ENCODE measurements at places on chromosomes 12 and 14.

- DNase-seq = no peak
Observed at GRCh38 chr12:89752341-89752740, 43.7 kb upstream of the ATP2B1 start.

- DNase-seq = no peak
Observed at GRCh38 chr12:24918596-24918995, 30.3 kb downstream of the BCAT1 start.

GRCh38 chr14:50892255-50892654 is 20.4 kb downstream of the ABHD12B start:
- DNase-seq = no peak

DNA sequence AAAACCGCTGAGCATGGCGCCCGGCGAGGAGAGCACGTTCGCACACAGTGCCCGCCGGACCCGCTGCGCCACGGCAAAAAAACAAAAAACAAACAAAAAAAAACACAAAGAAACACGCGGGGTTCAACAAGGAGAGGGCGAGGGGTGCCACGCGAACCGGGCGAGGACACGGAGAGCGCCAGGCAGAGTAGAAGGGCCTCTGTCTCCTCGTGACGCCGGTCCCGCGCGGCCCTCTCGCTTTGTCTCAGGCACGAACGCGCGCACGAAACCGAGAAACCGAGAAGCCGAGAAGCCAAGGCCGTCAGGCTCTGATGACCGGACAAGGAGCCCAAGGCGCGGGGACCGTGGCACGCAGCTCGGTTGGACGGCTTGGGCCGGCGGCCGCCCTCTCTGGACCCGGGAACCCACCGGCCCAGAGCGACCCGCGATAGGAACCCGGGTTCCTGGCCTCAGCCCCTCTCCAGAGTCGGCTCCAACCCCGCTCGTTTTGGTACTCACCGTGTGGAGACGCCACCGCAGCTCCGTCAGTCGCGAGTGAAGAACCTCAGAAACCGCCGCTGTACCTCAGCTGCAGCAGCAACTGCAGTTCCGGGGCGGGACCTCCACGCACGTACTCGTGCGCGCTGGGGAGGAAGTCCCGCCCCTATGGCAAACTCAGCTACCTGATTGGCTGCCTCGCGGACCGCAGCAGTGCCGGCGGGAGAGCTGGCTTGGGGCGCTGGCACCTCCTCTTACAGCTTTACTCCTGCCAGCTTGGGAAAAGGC is at the start of the genes DDX24 and IFI27L1:
DDX24 (minus strand) TSS at position 582 of the 765 bp plus-strand sequence. CDS start 1,460 bp downstream, outside the sequence.
IFI27L1 (plus strand) TSS at position 690 of the 765 bp plus-strand sequence. CDS start 15,628 bp downstream, outside the sequence.
- DNase-seq = peak; percentile 97

- no peak for DNase-seq
Observed at GRCh38 chr14:74281069-74281468, 21.7 kb downstream of the ABCD4 start.

DNA sequence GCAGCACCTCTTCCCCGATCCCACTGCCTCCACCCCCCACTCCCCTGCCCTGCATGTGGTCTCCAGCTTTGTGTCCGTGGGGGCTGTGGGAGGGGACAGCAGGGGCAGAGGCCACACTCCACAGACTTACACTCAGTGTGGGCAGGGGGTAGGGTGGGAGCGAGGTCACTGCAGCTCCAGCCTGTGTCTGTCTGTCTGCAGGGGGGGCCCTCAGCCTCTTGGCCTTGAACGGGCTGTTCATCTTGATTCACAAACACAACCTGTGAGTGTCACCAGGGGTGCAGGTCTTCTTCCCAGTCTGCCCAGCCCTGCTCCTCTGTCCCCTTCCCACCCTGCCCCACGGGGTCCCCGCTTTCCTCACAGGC is 6.5 kb downstream of the NOC4L start:
- no peak for DNase-seq

- DNase-seq = no peak
Observed at GRCh38 chr14:91306547-91306946, 62.0 kb upstream of the GPR68 start.

DNA sequence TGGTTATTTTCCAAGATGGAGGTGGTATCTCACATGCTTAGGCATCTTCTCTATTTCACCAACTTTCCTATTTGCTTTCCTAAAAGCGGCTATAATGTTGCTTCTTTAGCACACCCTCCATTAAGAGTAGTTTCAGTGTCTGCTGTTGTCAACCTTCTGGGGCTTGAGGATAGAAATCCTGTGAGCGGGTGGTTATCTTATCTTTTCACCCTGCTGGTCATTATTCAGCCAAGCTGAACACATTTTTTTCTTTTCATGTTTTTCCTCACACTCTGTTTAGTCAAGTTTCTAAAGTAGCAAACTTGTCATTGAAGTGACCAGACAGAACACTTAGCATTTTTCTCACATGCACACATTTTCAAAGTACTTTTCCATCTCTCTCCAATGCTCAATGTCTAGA is 104.5 kb downstream of the SLC8A3 start:
- peak; percentile 64 for DNase-seq

DNA sequence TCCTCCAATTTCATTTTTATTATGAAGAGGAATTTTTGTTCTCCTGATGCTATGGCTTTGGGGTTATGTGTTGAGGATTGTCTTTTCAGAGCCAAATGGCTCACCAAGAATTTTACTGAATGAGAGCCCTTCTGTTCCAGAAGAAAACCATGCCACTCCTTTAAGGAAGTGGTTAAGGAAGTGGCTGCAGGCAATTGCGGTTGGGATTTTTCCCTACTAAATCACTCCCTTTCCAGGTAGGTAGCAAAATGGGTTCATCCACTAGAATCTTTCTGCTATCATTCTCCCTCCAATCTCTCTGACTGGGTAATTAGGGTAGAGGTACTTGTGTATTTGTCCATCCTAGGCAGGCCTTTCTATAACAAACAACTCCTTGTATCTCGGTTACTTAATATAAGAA is 163.1 kb downstream of the TTC8 start:
- DNase-seq = no peak

- no peak for DNase-seq
Observed at GRCh38 chr14:92280554-92281262, 42.3 kb upstream of the SLC24A4 start.

DNA sequence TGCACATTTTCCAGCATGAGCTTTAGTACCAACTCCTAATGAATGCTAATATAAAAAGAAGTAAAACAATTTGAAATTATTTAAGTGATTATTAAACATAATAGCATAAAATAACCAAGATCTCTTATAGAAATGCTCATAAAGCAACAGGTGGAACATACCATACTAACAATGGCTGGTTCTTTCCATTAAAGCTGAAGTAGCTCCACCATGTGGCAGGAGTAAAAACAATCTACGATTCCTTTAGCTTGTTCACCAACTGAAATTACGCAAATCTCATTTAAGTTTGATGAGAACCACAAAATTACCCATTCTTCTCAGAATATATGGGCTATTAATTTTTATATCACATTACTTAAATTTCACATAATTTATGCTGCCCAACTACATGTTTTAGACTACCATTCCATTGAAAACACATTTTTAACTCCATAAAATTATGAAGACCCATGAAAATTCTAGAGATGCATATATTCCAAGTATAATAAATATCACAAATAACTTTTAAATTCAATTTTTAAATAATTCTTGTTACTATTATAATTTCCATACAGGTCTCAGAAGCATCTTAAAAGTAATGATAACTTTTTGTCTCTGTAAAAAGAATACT is 213.6 kb downstream of the DAD1 start:
- peak; percentile 87 for DNase-seq

DNA sequence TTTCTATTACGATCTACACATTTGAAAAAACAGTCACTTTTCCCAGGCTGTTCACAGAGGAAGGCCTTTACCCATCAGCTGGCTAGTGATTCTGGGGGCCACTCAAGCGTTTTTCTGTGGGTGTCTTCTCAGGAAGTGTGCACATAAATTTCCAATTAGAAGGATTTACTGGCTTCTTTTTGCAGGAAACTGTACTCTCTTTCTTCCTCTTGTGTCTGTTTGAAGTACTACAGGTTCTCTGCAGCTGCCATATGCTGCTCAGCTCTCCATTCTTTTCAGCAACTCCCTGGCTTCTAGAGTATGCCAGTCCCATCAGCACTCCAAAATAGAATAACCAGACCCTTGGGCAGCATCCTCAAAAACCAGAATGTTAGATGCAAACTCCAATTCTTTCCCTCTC is 110.4 kb upstream of the NAV3 start:
- no peak for DNase-seq

DNA sequence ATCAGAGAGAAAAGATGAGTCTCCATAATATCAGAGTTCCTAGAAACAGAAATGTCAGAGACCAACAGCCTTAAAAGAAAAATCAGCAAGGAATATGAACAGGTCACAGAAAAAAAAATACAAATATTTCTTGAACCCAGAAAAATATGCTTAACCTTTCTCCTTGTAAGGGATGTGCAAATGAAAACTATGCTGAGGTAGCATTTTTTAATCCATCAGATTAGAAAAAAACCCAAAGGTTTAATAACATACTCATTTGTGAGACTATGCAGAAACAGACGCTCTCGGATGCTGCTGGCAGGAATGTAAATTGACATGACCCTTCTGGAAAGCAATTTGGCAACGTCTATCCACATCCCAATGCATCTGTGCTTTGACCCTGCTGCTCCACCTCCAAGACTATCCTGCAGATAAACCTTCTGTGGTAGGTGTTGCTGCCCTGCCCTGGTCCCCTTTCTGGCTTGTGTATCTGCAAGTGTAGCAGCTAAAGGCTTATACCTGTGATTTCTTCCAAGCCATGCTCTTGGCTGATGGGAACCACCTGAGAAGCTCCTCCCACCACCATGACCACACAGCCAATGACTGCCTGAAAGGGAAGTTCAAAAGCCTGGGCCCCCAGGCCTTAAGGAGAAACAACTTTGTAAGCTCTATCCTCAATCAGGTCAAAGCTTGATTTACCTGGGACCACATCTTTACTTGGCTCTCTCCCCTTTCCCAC is 49.4 kb downstream of the LTBP2 start:
- no peak for DNase-seq

- no peak for DNase-seq
Observed at GRCh38 chr14:104583424-104584306, 4.1 kb downstream of the C14orf180 start.

GRCh38 chr12:83613586-83614110 is 926.9 kb downstream of the TMTC2 start:
- no peak for DNase-seq

GRCh38 chr14:21070610-21071224 is 613 bp downstream of the ARHGEF40 start:
- DNase-seq = no peak

DNA sequence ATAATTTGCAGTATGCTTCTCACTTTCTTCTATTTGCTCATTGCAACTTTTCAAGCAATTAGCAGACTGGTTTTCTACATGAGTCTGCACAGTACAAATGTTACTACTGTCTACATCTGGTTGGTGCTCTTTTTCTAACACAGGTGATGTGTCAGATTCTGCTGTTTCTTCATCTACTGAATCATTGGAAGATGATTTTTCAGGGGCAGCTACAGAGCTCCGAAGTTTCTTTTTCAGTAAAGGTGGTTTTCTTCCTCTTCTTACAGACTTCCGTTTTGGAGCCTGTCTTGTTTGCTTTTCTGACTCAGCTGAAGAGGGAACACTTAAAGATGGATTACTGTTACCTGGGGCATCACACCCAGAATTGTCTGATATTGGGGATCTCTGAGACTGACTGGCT is 62.1 kb downstream of the SCAF11 start:
- no peak for DNase-seq

DNA sequence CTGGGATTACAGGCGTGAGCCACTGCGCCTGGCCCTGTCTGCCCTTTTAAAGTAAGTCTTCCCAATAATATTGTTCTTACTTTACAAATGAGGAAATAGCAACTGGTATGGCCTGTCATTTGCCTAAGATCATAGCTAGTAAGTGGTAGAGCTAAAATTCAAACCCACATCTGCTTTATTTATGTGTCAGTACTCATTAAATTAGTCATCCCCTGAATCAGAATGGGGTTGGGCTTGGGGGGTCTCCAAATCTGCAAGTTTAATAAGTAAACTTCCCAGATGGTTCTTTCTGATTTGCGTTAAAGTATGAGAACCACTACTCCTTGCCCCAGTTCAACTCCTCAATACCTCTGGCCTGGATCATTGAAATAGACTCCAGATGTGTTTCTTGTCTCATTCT is 96.2 kb downstream of the FAR2 start:
- DNase-seq = no peak

GRCh38 chr12:32502693-32503502 is 103.5 kb downstream of the FGD4 start:
- peak; percentile 27 for DNase-seq

DNA sequence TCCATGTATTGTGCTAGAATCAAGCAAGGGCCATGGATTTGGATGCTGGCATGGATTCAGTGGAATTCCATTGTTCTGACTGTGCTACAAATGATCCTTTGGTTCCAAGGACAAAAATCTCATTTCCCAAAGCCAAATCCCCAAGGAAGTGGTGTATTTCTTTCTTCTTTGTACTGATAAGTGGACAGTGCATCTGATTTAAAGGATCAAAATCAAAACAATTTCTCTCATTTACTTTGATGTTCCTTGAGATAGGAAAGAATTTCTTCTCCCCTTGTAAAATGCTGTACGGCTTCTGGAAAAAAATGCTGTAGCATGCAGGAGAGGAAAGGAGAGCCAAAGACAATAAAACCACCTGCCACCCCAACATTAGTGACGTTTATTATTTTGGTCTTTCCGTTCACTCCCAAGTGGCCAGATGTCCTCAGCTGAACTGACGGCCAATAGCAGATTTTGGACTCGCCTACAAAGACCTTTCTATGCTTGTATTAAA is 185.7 kb downstream of the PRKD1 start:
- no peak for DNase-seq

DNA sequence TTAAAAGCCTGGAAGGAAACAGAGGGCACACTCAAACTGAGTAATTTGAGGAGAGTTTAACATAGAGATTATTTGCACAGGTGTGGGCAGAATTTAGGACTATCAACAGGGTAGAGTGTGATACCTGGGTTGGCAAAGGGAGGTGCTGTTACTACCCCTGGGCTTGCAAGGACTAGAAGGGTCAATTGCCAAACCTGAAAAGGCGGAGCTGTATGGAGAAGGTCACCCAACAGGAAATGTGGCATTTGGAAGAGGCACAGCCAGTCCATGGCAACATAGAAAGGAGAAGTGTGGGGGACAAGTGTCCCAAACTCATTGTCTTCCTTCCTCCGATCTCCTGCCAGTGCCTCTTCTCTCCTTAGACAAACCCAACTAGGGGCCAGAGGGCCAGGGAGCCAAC is 21.6 kb upstream of the MED13L start:
- DNase-seq = no peak

- no peak for DNase-seq
Observed at GRCh38 chr12:69204191-69204590, 35.2 kb upstream of the CPSF6 start.

GRCh38 chr12:92395322-92395721 is 249.7 kb upstream of the BTG1 start:
- DNase-seq = no peak

DNA sequence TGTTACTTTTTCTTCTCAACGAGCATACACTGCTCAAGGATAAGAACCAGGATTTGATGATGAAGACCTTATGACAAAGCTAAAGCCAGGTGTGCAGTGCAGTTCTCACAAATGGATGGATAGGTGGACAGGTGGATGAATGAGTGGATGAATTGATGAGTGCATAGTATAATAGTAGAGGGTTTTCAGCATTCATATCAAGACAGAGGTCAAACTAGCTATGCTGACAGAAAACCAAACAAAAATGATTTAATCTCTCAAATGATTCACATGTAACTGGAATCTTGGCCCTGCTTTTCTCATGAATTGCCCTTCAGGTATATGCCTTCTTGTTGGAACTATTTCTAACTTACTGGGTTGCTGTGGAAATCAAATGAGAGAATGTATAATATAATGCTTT is 240.9 kb downstream of the BCAT1 start:
- no peak for DNase-seq

- no peak for DNase-seq
Observed at GRCh38 chr12:105552056-105552455, 221.6 kb downstream of the C12orf75 start.

Data from hematopoietic multipotent progenitor cell treated with erythropoietin and hydrocortisone succinate and interleukin-3 and kit ligand, for 6 days (in vitro differentiated cells).